ENCODE measurements at places on chromosomes 7 and 10. TPM values are rescaled to one million over a fixed set of nuclear protein-coding genes. Genes with fewer than 3 reads are reported as not detected.

The DNAH11 gene
- total RNA-seq, result 2.5 TPM

DNA sequence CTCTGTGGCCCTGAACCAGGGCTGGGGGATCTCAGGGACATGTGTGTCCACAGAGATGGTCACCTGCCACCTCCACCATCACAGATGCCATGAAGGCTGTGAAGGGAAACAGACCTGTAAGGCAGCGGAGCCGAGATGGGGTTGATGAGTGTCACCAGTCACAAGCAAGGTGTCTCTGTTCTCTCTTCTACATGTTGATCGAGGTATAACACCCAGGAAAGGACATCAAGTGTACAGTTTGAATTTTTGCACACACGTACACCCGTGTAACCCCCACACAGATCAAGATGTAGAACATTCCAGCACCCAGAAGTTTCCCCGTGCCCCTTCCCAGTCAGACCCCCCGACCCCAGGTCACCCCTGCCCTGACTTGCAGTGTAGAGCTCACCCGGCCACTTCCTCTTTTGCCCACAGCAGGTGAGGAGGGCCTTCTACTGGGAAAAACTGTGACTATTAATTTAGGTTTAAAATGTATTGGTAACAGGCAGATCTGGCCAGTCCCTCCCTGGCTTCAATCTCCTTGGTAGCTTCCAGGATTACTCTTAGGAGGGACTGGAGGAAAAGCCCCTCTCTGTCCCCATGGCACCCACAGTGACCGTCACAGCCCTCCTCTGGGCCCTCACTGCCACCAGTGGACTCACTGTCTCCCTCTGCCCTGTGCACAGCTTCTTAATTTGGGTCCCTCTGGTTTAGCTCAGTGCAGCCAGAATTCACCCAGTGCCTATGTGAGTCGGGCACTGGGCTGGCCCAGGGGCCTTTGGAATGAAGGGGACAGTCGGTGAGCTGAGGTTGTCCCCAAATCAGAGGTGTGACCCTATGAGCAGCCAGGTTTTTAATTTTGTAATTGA lies 108.2 kb downstream of the LHPP start:
- H3K4me3 ChIP-seq, result no peak overlapping the region
- H3K27ac ChIP-seq, result no peak overlapping the region
- H3K4me1 ChIP-seq, result peaks cover 6% of the 10 kb centered on the region
- H3K36me3 ChIP-seq, result no peaks in the 10 kb centered on the region
- H3K27me3 ChIP-seq, result no peaks in the 10 kb centered on the region

DNA sequence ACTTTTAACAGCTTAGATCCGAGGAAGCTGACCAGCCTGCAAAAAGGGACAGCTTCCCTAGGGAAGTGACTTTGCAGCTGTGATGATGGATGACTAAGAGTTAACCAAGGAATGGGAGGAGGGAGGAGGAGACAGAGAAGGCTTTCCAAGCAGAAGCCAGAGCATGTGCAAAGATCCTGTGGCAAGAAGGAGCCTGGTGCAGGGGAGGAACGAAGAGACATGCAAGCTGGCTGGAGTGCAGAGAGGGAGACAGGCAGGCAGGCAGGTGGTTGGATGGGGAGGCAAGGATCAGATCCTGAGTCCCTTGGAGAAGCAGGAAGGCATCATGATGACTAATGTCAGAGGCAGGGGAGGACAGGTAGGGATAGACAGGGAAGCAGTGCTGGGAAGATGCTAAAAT lies 148.8 kb downstream of the PFKFB3 start:
- no peaks in the 10 kb centered on the region for H3K36me3 ChIP-seq
- no peak for DNase-seq
- no peak overlapping the region for H3K4me3 ChIP-seq
- H3K27me3 ChIP-seq, result no peaks in the 10 kb centered on the region

- peaks cover 8% of the 10 kb centered on the region for H3K36me3 ChIP-seq
- no peaks in the 10 kb centered on the region for H3K27me3 ChIP-seq
- no peak overlapping the region for H3K27ac ChIP-seq
- no peak overlapping the region for H3K4me3 ChIP-seq
- no peak for DNase-seq
These were observed 9.5 kb downstream of the PDGFA start for GRCh38 chr7:510131-510481.

DNA sequence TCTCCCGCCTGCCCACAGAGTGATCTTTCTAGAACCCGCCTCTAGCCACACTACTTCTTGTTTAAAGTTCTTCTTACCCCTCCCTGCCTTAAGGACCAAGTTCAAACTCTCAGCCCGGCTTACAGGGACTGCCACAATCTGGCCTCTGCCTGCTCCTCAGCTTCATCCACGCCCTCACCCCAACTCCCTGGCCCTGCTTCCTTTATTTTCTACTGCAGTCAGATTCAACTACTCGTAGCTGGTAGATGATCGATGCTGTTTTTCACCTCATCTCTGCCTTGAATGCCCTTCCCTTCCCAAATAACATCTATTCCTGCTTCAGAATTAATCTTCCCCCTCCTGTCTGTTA lies 508.5 kb downstream of the RPS24 start:
- no peak overlapping the region for H3K4me3 ChIP-seq
- no peak for DNase-seq
- H3K27ac ChIP-seq, result no peak overlapping the region
- H3K27me3 ChIP-seq, result no peaks in the 10 kb centered on the region
- no peaks in the 10 kb centered on the region for H3K4me1 ChIP-seq
- no peaks in the 10 kb centered on the region for H3K36me3 ChIP-seq

- H3K4me3 ChIP-seq, result no peak overlapping the region
- peaks cover 9% of the 10 kb centered on the region for H3K4me1 ChIP-seq
- H3K27me3 ChIP-seq, result no peaks in the 10 kb centered on the region
- no peak overlapping the region for H3K27ac ChIP-seq
These were observed 46.7 kb downstream of the PKD1L1 start for GRCh38 chr7:47901542-47901941.

Measured in H9 (cell line).